ENCODE measurements at places on chromosomes 2 and 18. TPM values are rescaled to one million over a fixed set of nuclear protein-coding genes. Genes with fewer than 3 reads are reported as not detected.

CNGA3 gene
- 0.10 TPM for total RNA-seq

GRCh38 chr18:50424877-50425690 is 50.2 kb downstream of the SKA1 start:
- no peak for DNase-seq

DNA sequence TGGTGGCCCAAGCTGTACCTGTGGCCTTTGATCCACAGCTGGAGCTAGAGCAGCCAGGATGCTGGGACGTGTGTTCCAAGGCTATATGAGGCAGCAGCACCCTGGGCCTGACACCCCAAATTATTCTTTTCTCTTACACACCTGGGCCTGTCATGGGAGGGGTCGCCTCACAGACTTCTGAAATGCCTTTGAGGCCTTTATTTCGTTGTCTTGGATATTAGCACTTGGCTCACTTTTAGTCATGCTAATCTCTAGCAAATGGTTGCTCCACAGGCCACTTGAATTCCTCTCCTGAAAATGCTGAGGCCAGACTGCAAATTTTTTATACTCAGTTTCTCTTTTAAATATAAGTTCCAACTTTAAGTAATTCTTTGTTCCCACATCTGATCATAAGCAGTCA is 22.0 kb upstream of the IL1R2 start:
- no peak for DNase-seq

DNA sequence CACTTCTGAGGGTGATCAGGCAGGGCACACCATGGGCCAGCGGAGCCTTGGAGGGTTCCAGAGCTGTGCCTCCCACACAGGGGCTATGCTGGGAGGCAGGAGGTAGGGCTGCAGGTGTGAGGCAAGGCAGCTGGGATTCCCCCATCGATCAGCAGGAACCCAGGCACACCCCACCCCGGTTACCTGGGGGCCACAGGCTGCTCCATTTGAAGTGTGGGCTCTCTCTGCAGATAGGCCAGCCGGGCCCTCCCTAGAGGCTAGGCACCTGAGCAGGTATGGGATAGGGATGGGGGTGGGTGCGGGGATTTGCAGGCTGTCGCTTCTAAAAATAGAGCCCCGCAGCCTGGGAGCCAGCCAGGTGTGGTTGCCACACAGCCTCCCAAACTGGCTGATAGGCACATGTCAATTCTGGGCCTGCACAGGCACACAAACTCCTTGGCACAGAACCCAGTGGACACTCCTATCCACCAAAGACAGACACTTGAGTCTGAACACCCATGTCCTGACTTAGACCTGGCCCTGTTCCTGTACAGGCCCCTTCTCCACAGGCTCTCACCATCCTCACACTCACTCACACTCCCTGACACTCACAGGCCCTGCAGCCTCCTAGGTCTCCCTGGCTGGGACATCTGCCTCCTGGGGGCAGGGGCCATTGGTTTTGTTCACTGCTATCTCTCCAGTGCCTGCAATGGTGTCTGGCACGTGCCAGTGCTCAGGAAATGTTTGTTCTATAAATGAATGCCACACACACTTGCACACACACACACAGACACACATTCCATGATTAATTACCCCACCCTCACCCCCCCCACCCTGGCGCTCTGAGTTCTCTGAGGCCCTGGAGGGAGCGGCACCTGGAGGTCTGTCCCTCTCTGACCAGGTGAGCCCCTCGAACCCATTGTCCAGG is 73.4 kb downstream of the ZFP36L2 start:
- DNase-seq: no peak

GRCh38 chr18:58848685-58849084 is 16.0 kb upstream of the ZNF532 start:
- DNase-seq: no peak

DNA sequence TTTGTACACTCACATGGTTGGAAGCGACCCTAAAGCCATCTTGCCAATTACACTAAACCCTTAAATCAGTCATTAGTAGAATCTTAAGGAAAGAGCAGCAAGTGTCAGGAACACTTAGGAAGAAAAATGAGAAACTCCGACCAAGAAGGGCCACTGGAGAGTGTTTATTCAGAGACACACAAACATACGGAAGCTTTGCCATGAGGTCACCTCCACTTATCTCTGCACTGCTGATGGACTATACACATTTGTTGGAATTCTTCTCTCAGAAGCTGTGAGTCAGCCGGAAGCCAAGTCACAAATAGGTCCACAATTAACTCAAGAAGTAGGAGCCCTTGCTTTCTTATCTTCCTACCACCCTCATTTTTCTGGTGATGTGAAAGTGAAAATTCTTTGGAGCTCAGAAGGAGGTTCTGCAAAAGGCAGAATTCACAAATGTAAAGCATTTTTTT is 21.6 kb downstream of the BMP10 start:
- no peak for DNase-seq

GLB1L gene
- 7.3 TPM for total RNA-seq

DNA sequence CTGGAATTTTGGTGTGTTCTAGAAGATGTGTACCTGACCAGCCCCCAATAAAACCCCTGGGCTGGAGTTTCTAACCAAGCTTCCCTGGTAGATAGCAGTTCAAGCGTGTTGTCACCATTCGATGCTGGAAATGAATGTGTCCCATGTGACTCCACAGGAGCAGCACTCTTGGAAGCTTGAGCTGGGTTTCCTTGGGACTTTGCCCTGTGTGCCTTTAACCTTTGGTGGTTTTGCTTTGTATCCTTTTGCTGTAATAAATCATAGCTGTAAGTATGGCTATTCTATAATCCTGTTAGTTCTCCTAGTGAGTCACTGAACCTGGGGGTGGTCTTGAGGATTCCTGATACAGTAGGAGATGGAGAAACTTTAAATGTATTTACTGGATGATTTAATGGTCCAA is 65.2 kb downstream of the KLHL14 start:
- no peak for DNase-seq

HOXD10 gene
- not detected for total RNA-seq

DNA sequence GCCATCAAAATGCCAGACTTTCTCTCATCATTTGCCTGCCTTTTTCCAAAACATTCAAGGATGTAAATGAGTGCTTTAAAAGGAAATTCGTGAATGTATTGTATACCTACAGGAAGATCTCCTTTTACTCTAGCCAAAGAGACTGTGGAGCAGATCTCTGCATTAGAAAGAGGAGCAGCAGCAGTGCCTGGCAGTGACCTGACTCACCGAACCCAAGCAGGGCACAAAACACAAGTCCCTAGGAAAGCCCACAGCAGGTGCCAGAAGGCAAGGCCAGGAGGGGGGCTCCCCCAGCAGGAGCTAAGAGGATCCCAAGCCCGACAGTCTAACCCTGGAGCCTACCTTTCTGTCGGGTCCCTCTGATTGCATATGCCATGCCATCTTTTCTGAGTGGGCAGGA is 47.9 kb downstream of the L3MBTL4 start:
- DNase-seq: no peak

FSHR gene
- not detected for total RNA-seq

GRCh38 chr2:158716121-158716791 is 78.9 kb upstream of the DAPL1 start:
- peak; percentile 56 for DNase-seq

GRCh38 chr2:41932241-41933045 is 115.4 kb upstream of the PKDCC start:
- DNase-seq: no peak

PLGLB1 gene
- 1.1 TPM for total RNA-seq

SLC9A4 gene
- 0.08 TPM for total RNA-seq

GRCh38 chr2:122927197-122927596 is 1097.9 kb upstream of the CNTNAP5 start:
- no peak for DNase-seq

DNA sequence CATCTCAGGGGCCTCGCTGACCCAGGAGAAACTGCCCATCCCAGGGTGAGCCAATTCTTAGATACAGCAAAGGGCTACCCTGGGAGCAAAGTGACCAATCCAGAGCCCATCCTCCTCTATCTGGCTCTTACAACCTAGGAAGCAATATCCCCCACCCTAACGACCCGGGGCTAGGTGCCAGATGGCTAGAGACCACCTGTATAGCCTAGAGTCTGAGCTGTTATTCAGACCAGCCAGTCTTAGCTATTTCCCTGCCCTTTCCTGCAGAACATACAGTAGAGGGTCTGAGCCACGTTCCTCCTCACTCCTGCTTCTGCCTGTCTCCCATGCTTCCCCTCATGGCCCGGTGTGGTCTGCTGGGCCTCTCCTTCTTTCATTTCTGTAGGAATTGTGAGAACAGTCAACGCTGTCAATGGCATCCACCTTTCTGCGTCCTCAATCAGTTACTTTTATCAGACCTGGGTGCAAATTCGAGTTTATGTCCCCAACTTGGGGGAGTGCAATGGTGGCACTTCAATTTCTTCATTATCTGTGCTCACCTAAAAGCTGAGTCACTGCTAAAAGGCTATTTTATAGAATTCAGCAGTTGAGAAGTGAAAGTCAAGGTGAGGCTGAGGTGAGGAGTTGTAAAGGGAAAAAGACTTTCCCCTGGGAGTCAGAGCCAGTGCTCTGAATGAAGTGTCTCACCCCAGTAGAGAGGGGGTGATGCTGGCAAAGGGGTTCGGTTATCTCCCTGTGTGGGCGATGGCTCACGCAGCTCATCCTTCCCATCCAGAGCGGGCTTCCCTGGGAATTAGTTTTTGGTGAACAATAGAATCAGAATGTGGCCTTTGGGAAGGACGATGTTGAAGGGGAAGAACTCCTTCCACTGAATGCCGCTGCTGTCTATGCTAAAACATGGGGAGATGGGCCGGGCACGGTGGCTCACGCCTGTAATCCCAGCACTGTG is 42.4 kb downstream of the LONRF2 start:
- no peak for DNase-seq

DNA sequence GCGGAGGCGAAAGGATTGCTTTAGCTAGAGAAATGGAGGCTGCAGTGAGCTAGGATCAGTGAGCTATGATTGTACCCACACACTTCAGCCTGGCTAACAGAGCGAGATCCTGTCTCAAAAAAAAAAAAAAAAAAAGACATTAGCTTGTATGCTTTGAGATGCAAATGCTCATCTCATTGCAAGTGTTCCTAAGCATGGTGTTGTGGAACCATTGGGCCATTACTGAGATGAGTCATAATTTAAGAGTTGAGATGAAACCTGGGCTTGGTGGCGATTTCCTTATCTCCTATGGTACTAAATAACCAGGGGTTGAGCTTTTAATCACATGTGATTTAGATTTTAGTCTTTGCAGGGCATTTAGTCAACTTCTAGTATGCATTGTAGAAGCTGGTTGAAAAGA is 2.2 kb downstream of the PLEKHA3 start:
- no peak for DNase-seq

GRCh38 chr2:240983996-240984498 is 14.4 kb upstream of the SNED1 start:
- no peak for DNase-seq

- no peak for DNase-seq
Measured at GRCh38 chr2:219214786-219215185, 4.0 kb downstream of the ABCB6 start.

GPR35 gene
- 0.77 TPM for total RNA-seq

DNA sequence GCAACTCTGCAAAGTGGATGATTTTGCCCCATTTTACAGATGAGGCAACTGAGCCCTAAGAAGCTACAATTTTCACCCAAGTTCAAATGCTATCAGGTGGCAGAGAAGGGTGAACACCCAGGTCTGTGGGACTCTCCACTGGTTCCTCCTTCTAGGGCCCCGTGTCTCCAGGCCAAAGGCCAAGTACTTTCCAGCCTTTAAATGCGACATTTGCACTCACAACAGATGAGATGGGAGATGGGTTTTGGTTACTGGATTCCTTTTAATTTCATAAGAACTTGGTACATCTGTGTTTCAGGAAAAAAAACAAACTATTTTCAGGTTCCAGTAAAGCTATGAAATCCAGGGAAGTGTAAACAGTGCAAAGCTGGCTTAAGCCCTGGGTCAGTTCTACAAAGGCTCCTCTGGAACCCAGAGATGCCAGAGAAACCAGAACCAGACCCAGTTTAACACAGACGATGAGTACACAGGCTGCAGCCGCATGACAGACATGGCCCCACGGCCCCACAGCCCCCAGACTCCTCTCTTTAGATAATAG is 361.7 kb downstream of the ANAPC1 start:
- no peak for DNase-seq

GRCh38 chr18:62672600-62672999 is 42.7 kb upstream of the PHLPP1 start:
- DNase-seq: no peak

DNA sequence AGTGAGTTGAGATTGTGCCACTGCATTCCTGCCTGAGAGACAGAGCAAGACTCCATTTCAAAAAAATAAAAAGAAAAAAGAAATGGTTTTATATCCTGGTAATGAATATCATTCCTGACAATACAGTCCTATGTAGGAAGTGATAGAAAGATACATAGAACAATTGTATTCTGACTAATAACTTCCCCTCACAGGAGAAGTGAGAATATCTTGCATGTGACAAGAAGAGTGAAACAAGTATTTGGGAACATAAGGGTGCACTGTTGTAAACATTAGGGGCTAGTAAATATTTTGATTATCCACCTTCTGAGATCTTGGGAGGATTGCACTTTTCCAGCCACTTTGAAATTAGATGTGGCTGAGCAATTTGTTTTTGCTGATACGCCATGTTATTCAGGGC is 40.7 kb downstream of the KLHL14 start:
- DNase-seq: no peak

DNA sequence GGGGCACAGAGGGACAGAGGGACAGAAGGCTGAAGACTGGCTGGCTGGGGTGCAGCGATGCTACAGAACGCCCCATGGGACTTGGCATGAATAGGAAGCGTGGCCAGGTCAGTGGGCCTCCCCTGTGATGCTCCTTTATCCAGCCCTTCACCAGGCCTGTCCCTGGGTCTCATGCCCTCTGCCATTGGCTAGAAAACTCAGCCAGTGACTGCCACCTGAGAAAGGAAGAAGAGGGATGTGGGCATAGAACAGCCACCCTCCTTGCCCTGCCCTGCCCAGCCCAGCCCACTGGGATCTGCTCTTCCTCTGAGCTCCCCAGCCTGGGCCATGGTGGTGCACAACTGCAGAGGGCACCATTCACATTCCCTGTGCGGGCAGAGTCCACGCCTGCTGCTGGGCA is 10.5 kb upstream of the LAPTM4A start:
- DNase-seq: no peak

ERCC3 gene
- total RNA-seq: 45.1 TPM

EMILIN1 gene
- 2.1 TPM for total RNA-seq

TM4SF20 gene
- not detected for total RNA-seq

IL1B gene
- not detected for total RNA-seq

GRCh38 chr2:51409920-51410319 is 378.0 kb upstream of the NRXN1 start:
- no peak for DNase-seq

DNA sequence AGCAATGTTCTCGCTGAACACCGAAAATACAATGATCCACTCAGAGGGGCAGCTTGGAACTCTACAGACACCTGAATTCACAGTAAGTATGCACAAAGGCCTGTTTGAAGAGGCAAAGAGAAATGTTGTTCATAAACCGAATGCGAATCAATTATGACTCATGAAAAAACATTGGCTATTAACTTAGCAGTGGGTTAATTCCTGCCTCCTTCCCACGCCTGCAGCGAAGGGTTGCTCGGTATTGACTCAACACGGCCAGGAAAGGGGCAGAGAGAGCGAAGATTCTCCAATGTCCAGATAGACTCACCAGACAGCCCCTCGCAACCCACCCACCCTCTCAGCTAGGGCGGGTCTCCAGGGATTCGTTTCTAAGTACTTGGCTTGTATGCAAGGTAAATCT is 9.4 kb downstream of the CRACDL start:
- no peak for DNase-seq

PUS10 gene
- 8.5 TPM for total RNA-seq

GRCh38 chr2:45851576-45852304 is 200.3 kb downstream of the PRKCE start:
- DNase-seq: no peak

All from endothelial cell (in vitro differentiated cells).